ENCODE measurements at places on chromosomes 3 and 15.

- DNase-seq = no peak
Observed at GRCh38 chr3:177335728-177336127, 138.4 kb upstream of the TBL1XR1 start.

- no peak for DNase-seq
Observed at GRCh38 chr3:107973152-107973551, 117.7 kb downstream of the CD47 start.

- DNase-seq = no peak
Observed at GRCh38 chr3:175865724-175866123, 1006.6 kb downstream of the NAALADL2 start.

DNA sequence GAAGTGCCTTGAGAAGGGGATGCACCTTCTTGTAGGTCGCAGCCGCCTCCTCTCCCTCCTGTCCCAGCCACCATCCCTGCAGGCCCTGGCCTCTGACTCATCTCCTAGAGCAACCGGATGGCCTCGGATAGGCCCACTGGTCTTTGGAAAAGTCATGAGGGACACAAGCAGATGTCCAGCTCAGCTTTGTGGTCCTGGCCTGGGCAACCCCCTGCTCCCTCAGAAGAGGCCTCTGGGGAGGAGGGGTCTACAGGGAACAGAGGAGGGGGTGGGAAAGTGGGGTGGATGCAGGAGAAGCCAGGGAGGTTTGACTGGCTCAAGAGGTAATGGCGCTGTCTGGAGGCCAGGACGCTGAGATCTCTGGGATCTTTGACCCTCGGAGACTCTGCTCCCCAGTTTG is 259.2 kb upstream of the TLE3 start:
- no peak for DNase-seq

GRCh38 chr3:34001990-34002389 is 203.6 kb downstream of the PDCD6IP start:
- DNase-seq = no peak

DNA sequence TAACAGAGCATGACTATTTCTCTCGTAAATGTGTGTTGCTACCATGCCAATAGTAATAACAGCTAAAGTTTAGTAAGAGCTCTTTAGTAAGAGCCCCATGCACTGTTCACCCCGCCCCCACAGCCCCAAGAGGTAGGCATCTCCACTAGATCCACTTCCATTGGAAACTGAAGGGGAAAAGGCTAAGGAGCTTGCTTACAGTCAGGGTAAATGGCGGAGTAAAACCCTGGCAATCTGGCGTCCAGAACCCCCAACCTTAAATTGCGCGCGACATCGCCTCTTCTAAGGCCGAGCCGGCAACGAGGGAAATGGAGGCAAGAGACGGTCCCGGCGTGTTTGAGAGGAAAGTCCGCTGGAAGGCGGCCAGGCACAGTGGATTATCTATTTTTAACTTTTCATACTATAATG is 654 bp upstream of the C3orf38 start:
- no peak for DNase-seq

GRCh38 chr15:56361987-56362386 is 3.2 kb upstream of the TEX9 start:
- no peak for DNase-seq

- DNase-seq = no peak
Observed at GRCh38 chr3:187971629-187972028, 182.3 kb upstream of the LPP start.

GRCh38 chr3:89245612-89246011 is 138.2 kb downstream of the EPHA3 start:
- no peak for DNase-seq

GRCh38 chr3:111882194-111882593 is 23.1 kb downstream of the PHLDB2 start:
- DNase-seq = no peak

Measured in heart left ventricle (tissue), 16 donors.